Right lobe of liver (tissue), 6 donors: ENCODE measurements at places on chromosomes 4 and X.
A peak's percentile ranks its signal among the peaks of the same experiment; 100 is the strongest.

DNA sequence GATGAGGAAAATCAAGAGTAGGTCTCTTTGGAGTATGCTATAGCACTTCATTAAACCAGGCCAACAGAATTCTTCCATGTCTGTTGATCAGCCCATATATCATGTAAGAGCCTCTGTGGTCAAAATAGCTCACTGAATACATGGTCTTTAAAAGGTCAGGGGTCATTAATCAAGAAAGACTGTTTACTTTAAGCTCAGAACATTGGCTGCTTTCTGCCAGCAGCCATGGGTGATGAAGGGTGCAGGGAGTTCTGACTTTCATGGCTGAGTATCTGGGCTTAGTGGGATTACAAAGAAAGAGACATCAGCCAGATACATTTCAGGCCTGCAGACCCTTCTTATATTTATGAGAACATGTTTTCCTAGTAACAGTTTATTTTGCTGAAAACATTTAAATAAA lies 7.1 kb upstream of the C4orf54 start:
- DNase-seq: no peak

- peak; percentile 83 for DNase-seq
Measured at GRCh38 chrX:40108162-40108958, 10.6 kb upstream of the BCOR start.

GRCh38 chr4:184664445-184665210 lies 15.1 kb downstream of the PRIMPOL start:
- no peak for DNase-seq

DNA sequence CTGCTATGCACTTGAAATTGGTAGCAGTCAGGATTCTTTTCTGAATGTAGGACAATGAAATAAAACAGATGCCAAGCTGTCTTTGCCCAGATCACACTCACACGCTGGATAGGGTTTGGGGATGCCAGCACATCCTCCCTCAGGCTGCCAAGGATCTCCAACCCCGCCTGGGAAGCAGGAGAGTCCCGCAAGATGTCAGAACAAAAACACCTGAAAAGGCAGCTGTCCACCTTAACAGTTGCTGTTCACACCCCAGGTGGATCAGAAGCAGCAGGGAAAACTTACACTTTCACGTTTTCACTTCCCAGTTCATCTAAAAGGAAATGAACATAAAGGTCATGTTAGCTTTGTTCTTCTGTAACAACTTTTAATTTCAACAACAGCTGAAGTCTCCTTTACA lies 35.7 kb downstream of the TMEM154 start:
- DNase-seq: no peak

DNA sequence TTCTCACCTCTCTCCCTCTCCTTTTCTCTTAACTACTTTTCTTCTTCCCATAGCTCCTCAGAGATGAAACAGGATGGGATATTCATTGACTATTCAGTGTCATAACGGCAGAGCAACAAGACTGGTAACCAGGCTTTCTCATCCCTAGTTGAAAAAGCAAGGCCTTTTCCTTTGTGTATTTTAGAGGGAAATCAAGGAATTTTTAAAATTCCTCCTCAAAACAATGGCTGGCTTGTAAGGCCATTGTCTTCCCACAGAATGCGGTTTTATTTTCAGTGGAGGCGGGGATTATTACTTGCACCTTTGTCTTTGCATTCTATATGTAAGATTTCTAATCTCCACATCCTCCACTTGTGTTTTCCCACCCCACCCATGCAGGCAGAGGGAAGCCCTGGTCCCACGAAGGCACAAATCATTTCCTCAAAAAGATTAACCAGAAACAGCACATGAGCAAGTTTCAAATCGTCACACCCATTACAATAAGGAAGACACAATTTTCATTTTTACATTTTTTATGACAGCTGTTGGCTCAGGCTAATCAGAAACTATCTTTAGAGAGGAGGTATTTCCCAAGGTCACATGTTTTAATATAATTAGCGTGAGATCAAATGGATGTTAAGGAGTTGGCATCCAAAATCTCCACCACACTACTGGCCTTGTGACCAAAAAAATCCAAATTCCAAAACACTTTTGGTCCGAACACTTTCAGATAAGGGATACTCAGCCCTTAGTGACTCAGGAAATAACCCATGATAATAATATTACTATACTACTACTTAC lies 53.0 kb upstream of the KDR start:
- DNase-seq: no peak

- DNase-seq: no peak
Measured at GRCh38 chr4:85681221-85681657, 206.3 kb downstream of the ARHGAP24 start.

DNA sequence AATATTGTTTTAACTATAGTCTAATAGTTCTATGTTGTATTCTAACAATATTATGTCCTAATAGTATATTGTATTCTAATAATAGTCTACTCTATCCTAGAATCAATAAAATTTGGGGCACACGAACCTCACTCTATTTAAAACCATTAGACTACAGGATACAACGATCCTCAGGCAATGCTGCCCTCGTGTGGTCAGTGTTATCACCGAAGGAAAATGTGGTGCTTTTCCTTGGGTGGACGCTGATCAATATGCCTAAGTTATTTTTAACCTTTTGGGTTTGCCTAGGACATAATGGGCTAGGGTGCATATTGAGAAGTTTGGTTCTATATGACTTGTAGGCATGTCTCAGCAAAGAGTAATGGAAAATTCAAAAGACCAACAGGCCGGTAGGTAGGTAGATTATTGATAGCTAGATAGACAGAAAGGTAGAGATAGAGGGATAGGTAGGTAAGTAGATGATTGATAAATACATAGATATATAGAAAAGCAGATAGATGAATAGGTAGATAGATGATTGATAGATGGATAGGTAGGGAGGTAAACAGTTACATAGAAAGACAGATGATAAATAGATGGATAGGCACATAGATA lies 75.1 kb downstream of the PRKX start:
- DNase-seq: no peak

GRCh38 chrX:2958199-2958598 lies 29.1 kb upstream of the ARSD start:
- no peak for DNase-seq

DNA sequence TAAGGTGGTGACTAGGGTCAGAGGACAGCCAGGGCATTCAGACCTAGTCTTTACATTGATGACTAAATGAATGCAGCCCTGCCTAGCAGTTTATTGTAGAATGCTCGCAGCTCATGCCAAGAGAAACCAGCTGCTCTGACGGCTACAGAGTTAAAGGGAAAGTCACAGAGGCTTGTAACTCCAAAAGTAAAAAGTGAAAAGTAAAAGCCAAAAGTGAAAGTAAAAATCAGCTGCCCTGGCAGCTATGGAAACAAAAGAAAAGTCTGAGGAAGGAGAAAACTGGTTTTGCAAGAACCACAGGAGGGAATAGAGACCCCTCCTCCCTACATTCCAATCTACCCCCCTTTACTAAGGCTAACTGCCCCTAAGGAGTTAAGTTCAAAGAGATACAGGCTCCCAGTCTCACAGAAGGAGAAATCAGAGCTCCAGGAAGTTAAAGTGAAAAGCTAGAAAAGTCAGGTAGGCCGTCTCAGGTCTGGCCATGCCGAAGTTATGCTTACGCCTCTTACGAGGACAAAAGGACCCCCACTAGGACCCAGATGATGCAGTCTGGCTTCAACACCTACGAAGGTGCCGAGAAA lies 6.0 kb downstream of the GAGE10 start:
- DNase-seq: no peak

GRCh38 chr4:122403861-122404260 lies 25.1 kb downstream of the ADAD1 start:
- no peak for DNase-seq

GRCh38 chr4:66307641-66308438 lies 637.6 kb upstream of the EPHA5 start:
- peak; percentile 18 for DNase-seq

DNA sequence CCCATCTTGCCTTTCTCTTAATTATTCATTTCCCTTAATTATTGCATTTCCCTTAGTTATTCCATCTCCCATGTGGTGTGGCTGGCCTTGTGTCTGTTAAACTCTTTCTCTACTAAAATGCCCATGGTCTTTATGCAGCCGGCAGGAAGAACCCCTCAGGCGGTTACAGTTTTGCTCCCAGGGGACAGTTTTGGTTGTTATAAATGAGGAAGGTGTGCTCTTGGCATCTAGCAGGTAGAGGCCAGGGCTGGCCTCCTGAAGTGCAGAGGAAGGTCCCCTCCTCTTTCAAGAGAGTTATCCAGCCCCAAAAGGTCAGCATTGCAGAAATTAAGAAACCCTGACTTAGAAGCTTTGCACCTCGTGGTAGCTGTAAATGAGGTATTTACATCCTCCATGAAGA lies 18.0 kb downstream of the TBL1X start:
- no peak for DNase-seq

- DNase-seq: no peak
Measured at GRCh38 chr4:189771696-189772361, 168.8 kb upstream of the FRG1 start.

DNA sequence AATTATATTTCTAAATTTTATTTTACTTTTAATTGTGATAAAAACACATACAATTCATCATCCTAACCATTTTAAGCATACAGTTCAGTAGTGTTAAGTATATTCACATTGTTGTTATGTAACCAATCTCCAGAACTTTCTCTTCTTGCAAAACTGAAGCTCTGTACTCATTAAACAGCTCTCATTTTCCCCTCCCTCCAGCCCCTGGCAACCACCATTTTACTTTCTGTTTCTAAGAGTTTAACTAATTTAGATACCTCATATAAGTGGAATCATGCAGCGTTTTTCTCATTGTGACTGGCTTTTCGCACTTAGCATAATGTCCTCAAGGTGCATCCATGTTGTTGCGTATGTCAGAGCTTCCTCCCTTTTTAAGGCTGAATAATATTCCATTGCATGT lies 46.7 kb upstream of the NDP start:
- no peak for DNase-seq

GRCh38 chr4:146343199-146343598 lies 128.9 kb downstream of the REELD1 start:
- DNase-seq: no peak

DNA sequence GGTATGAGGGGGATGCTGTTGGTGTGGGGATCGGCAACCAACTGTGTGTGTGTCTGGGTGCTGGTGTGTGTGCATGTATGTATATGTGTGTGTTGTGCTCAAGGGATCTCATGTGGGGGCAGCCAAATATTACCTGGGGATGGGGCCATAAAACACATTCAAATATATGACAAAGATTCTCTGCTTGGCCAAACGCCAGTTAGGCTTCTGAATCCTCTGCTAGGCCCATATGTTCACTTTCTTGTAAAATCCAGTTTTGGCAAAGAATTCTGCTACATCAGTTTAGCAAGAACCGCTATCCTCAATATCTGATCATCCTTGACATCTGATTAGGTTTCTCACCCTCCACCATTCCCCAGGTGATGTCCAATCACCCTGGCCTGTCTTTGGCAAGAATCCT lies 106.6 kb downstream of the RASL11B start:
- no peak for DNase-seq

- DNase-seq: no peak
Measured at GRCh38 chr4:125043486-125043885, 271.3 kb upstream of the FAT4 start.

DNA sequence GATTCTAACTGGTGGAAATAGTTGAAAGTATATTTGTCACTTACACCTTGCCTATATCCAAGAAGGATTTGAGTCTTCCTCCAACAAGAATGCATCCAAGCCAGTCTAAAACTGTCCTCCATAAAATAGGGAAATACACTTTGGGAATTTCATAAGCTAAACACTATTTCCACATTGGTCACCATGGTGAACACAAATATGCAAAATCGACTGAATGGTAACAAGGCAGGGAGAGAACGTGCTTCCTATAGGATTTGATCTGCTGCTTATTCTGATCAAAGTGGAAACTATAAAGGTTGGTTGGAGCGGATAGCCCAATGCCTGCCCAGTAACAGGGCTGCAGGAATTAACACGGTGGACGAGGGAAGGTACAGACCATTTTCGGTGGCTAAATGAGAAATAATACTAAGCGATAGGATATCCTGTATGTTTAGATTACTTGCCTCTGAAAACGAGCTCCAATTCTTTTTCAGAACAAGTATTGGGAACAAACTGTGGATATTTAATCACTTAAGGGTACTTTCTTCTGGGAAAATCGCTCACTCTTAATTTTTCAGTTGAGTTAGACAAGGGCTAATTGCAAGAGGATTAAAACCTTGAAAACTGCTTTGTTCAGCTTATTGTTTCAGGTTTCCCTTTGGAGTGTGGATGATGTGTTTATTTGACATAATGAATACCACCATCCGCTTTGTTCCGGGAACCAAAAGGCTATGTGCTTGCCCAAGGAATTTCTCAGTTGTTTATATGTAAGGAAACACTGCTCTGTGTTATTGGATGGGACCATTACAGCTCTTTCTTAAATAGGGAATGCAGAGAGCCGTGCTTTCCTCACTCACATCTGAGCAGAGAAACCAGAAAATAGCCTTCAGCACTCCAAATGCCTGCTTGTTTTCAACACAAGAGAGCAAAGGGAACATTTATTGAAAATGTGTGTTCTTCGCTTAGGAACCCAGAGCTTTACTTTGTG lies 194.4 kb downstream of the CBR4 start:
- DNase-seq: no peak
